ENCODE measurements at places on chromosomes 1 and 21.

DNA sequence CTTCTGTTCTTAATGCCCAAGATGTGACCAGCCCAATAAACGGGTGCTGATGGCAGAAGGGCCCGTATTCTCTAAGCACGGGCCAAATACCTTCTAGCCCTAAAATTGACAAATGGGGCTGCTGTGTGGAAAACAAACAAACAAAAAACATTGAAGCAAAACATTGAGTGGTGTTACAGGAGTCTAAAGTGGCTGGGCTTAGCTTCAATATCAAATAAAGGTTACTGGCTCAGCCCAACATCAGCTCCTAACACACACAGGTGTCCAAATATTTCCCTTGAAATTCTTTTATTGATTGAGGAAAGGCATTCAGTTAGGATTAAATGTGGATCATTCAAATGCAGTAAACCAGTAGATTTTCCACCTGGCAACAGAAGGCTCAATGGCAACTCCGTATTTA, 13.3 kb upstream of the TTF2 start:
- no peak for DNase-seq

- DNase-seq, result no peak
These were observed 34.0 kb upstream of the RUNX3 start for GRCh38 chr1:24963943-24964693.

DNA sequence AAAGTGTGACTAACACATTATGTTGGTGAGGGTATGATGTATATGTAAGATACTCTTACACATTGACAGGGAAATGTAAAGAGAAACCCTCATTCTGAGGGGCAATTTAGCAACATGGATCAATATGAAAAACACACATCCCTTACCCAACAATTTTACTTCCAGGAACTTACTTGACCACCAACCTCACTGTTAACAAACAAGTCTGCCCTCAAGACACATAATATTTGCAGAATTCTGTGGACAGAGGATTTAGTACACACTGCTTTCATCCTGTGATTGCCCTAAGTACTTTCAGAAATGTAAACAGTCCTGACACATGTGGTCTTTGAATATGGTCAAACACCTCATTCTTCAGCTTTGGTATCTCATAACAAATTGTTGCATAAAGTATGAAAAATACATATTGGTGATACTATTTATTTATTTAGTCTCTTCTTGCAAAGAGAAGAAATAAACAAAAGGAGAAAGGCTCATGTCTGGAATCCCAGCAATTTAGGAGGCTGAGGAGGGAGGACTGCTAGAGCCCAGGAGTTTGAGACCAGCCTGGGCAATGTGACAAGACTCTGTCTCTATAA, 6.9 kb downstream of the USP48 start:
- no peak for DNase-seq

- no peak for DNase-seq
These were observed 16.6 kb downstream of the STX12 start for GRCh38 chr1:27789540-27790041.

- DNase-seq, result no peak
These were observed 167.7 kb downstream of the PLPP3 start for GRCh38 chr1:56411484-56412180.

DNA sequence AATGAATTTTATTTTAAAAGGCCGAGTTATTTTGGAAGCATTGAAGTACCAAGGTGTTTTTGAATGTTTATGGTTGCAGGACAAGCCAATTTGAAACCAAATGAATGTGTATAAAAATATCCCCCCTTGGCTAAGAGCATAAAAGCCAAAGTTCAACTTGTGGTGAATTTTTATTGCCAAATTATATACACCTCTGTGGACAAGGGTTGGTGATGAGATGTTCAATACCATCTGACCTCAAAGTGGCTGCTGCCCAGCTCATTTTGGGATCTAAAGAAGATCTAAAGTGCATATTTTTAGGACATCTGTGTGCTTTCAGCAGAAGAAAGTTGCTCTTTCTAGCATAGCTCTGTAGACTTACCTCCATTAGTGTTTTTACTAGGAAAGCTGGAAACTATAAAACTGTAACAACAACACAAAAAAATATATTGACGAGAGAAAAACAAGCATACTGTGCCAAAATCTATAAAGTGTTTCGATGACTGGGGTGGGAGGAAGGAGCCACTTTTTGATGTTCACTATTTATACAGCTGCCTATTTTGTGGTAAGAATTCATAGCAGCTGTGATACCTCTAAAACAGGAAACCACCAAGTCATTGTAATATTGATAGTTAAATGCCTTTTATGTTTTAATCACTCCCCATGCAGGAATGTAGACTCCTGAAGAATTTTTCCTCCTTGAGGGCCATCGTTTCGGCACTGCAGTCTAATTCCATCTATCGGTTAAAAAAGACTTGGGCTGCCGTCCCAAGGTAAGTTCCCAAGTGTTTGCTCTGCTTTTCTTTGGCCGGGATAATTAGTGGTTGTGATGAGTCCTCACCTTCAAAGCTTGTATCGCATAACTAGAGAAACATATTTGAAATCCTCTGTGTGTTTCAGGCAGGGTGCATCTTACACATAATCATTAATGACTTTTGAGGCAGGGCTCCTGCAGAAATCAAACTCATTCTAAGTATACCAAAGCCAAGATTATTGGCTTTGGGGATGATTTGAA, 83.2 kb downstream of the RGL1 start:
- no peak for DNase-seq

GRCh38 chr1:172789840-172790239, 130.9 kb downstream of the FASLG start:
- DNase-seq, result no peak

DNA sequence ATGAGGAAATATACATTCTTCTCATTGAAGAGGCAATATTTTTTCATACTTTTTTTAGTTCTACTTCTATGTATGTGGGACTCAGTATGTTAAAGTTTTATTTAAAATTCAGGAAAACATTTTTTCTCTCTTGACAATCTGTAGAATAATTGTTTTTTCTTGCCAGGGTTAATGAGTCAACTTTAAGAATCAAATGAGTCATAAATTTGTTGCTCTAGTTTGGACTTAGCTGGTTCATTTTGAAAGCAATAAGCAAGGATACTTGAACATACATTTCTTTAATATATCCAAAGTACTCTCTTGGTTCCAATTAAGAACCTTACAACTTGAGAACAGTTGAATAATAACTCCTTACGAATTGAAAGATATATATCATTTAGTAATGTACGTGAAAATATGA, 1145.3 kb upstream of the B3GALT2 start:
- DNase-seq, result no peak

DNA sequence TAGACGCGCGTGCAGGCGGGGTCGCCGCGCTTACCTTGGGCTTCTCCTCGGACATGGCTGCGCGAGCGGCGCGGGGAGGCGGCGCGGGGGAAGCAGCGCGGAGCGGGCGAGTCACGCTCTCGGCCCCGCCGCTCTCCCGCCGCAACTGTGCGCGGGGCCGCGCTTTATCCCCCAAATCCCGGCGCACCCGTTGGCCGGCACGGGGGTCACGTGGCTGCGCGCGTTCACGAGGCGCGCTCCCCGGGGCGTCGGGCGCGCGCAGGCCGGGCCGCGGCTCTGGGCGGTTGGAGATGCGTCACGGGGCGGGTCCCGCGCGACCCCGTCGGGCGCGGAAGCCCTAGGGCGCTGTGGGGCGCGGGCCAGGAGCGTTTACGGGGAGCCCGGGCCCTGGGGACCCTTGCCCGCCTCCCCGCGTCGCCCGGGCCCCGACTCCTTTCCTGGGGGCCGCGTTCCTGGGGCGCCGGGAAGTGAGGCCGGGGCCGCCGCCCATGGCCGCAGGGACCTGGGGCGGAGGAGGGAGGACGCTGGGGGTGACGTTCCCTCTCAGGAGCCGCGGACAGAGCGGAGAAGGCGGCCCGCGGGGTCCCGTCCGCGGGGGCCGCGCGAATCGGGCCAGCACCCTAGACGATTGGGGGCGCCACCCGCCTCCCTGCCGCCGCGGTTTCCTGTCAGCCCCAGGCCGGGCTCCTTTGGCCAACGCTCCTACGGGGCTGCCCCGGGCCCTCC, at the start of gene SUMO3:
Gene SUMO3, minus strand, starts transcription at position 149 of the 726 bp plus-strand sequence. Its CDS starts 94 bp downstream, at position 55.
- peak; percentile 42 for DNase-seq

- no peak for DNase-seq
These were observed 464.5 kb downstream of the USP25 start for GRCh38 chr21:16194095-16194787.

DNA sequence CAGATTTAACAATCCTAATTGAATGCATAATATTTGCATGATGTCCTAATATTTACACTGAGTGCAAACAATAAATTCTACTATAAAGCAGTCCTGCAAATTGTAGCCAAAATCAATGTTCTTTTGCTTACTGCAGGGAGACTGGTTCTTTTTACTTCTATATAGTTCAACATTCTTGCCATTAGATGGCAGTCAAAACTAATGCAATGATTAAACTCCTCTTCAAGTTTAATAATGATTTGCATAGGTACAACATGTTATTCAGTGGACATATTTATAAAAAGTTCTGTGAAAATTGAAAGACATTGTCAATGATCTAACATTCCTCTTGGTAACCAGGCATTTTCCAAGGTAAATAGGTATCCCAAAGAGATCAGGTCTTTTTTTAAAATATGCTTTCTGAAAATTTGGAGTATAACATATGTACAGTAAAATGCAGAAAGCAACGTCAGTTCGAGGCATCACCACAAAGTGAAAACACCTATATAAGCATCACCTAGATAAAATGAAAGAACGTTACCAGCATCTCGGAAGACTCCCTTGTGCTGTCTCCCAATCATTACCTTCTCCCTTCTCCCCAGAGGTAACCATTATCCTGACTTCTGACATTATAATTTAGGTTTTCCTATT, 9.8 kb upstream of the FNBP1L start:
- peak; percentile 72 for DNase-seq

DNA sequence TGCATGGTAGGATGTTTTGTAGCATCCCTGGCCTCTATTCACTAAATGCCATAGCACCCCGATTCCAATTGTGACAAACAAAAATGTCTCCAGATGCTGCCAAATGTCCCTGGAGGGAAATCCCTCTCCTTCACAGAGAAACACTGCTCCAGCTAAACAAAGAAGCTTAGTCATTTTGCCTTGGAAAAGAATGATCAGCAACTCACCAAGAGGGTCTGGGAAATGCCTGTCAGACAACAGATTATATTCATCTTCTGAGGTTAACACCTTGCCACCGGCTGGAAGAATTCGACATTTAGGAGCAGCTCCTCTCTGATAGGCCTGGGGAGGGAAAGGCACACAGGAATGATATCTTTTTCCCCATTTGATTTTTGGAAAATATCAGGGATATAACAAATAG, 84.4 kb downstream of the NIBAN1 start:
- no peak for DNase-seq

GRCh38 chr1:219365451-219365850, 191.8 kb downstream of the LYPLAL1 start:
- no peak for DNase-seq

DNA sequence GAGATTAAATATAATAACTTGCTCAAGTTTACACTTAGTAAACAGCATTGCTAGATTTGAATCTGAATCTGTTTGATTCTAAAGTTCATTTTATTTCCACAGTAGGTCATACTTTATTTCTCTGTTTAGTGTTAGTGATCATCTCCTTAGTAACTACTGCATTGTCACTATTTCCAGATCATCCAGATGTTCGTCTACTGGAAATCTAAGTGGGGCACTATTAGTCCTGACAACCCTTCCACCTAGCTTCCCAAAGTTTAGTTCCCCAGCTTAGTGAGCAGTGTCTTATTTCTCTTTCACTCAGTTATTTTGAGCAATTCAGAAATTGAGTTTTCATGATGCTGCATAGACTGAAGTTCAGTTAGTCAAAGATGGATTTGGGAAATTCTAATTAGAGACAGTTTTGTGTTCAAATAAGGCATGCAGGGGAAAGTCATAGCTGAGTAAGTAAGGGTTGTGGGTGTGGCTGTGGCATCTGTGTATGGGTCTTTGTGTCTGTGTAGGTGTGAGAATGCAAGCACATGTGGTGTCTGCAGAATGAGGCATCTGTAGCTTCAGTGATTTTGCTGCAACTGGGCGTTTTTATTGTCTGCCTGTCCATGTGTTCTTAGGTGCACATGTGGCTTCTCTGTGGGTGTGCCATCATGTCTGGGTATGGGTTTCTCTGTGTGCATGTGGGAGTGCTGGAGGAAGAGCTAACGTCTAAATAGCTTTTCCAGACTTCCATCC, 107.3 kb downstream of the NTMT2 start:
- DNase-seq, result no peak

DNA sequence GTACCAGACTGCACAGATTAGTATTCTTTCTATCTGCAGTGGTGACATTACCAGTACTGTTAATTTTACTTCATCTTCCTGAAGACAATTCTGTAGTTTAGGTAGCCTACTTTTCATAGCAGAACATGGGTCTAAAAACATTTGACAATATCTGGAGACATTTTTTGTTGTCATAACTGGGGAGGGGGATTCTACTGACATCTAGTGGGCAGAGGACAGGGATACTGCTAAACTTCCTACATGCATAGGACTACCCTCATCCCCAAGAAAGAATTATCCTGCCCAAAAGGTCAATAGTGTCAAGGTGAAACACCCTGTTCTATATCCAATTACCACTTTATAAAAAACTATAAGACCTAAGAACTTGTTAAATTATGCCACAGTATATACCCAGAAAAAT, 3.4 kb upstream of the ARHGAP29 start:
- peak; percentile 55 for DNase-seq

DNA sequence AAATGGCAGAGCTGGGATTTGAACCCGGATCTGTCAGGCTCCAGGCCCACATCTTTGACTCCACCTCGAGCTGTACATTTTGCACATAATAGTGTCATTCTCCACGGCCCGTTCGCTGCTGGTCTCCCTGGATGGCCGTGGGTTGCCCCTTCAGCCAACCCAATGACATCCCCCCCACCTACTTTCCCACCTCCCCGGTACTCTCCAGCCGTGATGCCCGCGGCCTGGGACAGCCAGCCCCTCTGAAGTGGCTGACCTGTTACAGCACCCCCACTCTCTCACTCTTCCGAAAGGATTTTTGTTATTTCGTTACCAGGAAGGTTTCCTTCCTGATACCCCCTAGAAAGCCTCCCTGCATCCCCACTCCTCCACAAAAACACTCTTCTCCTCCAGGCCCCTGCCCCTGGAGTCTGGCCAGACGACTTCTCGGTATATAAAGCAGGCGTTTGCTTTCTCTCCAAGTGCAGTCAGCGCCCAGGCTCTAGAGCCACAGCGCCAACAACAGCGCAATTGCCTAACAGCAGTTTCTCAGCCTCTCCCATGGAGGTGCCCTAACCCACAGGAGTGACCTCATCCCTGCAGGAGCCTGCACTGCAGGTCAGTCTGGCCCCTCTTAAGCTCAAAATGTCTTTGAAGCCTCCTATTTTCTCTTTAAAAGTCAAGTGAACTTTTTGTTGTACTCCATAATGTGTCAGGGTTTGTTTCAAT, 14.5 kb upstream of the GJB5 start:
- DNase-seq, result no peak

DNA sequence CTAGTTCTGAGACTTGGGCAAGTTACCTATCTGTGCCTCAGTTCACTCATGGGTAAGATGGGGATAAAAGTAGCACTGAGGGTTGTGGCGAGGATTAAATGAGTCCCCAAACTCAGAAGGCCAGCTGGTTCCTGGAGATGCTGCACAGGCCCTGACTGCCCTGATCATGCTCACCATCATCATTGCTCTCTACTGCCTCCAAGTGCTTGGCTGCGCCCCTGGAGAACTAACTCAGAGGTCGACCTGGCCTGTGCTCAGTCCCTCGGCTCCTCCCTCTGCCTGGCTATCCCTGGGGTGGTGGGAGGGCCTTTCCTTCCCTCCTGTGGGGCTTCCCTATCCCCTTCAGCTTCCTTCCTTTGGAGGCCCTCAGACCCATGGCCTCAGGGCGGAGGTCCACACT, 5.6 kb downstream of the SLC5A9 start:
- no peak for DNase-seq

- no peak for DNase-seq
These were observed 7.3 kb downstream of the EDEM3 start for GRCh38 chr1:184747089-184747955.

All from NCI-H1694 treated with DMSO at 0.1 percent for 48 hours (cell line).